ENCODE measurements at places on chromosomes 12 and 14. TPM values are rescaled to one million over a fixed set of nuclear protein-coding genes. Genes with fewer than 3 reads are reported as not detected.

The DLST gene
- 8.1 TPM for polyA plus RNA-seq

The CNTN1 gene
- not detected for polyA plus RNA-seq

The GDF3 gene
- not detected for polyA plus RNA-seq

The ZNF140 gene
- polyA plus RNA-seq, result 29.6 TPM

The CIT gene
- 0.32 TPM for polyA plus RNA-seq

The FAM181A gene
- polyA plus RNA-seq, result not detected

The NEUROD4 gene
- not detected for polyA plus RNA-seq

The ATF1 gene
- polyA plus RNA-seq, result 55.1 TPM

The DHRS2 gene
- 0.25 TPM for polyA plus RNA-seq

The EXOC3L4 gene
- polyA plus RNA-seq, result not detected

The CEBPE gene
- polyA plus RNA-seq, result not detected

The COPZ1 gene
- polyA plus RNA-seq, result 213 TPM

The PMCH gene
- 6.4 TPM for polyA plus RNA-seq

The PLA2G1B gene
- polyA plus RNA-seq, result not detected

The P2RX2 gene
- polyA plus RNA-seq, result not detected

The CFL2 gene
- 7.3 TPM for polyA plus RNA-seq

The TC2N gene
- 113 TPM for polyA plus RNA-seq

The GZMB gene
- 3.0 TPM for polyA plus RNA-seq

The VDR gene
- 2.8 TPM for polyA plus RNA-seq

The COX8C gene
- 0.47 TPM for polyA plus RNA-seq

The NOXRED1 gene
- polyA plus RNA-seq, result not detected

The RAD9B gene
- 1.2 TPM for polyA plus RNA-seq

The SLC2A3 gene
- polyA plus RNA-seq, result 96.9 TPM

The PTHLH gene
- not detected for polyA plus RNA-seq

The ITGA7 gene
- polyA plus RNA-seq, result not detected

The TPH2 gene
- not detected for polyA plus RNA-seq

The MYBPC1 gene
- not detected for polyA plus RNA-seq

The FBLN5 gene
- polyA plus RNA-seq, result 21.9 TPM

The ZC3H14 gene
- polyA plus RNA-seq, result 44.8 TPM

The MIP gene
- polyA plus RNA-seq, result 0.07 TPM

The SLC8A3 gene
- not detected for polyA plus RNA-seq

The LRIG3 gene
- polyA plus RNA-seq, result not detected

The LHX5 gene
- not detected for polyA plus RNA-seq

The FITM1 gene
- polyA plus RNA-seq, result 0.24 TPM

The OGFOD2 gene
- polyA plus RNA-seq, result 14.3 TPM

The SLC17A8 gene
- polyA plus RNA-seq, result not detected

The GLRX5 gene
- 55.7 TPM for polyA plus RNA-seq

The KLRD1 gene
- polyA plus RNA-seq, result 0.16 TPM

The ADAM21 gene
- 0.06 TPM for polyA plus RNA-seq

The UNC119B gene
- 9.4 TPM for polyA plus RNA-seq

The KRT81 gene
- not detected for polyA plus RNA-seq

The RTL1 gene
- polyA plus RNA-seq, result not detected

The ENDOU gene
- polyA plus RNA-seq, result 0.45 TPM

The SLC6A15 gene
- not detected for polyA plus RNA-seq

The RD3L gene
- polyA plus RNA-seq, result not detected

The RNU4-1 gene
- polyA plus RNA-seq, result not detected

The PLEKHD1 gene
- polyA plus RNA-seq, result 0.05 TPM

The SERPINA9 gene
- not detected for polyA plus RNA-seq

The TRIM9 gene
- polyA plus RNA-seq, result 0.11 TPM

The LRP1-AS gene
- polyA plus RNA-seq, result not detected

The TNFAIP2 gene
- not detected for polyA plus RNA-seq

The RNASE7 gene
- polyA plus RNA-seq, result not detected

Measured in CD4-positive, CD25-positive, alpha-beta regulatory T cell (primary cell).